NCI-H2029 treated with DMSO at 0.1 percent for 48 hours (cell line): ENCODE measurements at places on chromosomes 2 and 18.

DNA sequence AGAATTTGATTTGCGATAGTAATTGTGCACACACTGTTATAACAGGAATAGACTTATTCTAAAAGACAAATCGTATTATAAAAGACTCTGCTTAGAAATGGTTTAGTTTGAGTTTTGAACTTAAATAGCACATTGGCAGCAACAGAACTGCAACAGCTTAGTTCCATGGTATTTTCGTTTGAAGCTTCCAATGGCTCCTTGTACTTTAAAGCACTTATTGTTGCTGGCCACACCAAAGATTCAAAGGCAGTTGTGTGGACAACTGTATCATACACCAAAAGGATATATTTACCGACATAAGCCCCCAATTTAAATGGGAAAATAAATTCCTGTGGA, 627 bp downstream of the WIPF1 start:
- DNase-seq, result no peak

GRCh38 chr2:232539298-232540231, at the start of gene CHRNG:
Gene CHRNG, plus strand, starts transcription at chr2:232539692. Its CDS starts 56 bp downstream, at chr2:232539748.
- no peak for DNase-seq

- DNase-seq, result no peak
These were observed 128.0 kb downstream of the HRH4 start for GRCh38 chr18:24588440-24588839.

DNA sequence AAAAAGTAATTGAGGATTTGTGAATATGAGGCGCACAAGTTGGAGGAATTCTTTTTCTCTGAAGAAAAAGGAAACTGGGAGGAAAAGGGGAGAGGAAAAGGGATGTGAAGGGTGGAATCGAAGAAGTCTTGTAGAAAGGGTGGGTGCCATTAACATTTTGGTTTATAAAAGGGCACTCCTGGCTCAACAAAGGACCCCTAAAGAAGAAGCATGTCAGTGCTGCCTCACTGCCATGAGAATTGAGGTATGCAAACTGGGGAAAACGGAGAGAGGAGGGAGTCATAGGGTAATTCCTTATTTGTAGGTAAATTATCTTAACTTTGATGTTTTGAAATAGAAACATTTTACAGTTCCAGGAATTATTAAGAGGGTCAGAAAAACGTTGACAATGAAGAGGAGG, 207.2 kb downstream of the NAPG start:
- DNase-seq, result no peak

GRCh38 chr2:38352336-38352735, 24.7 kb downstream of the ATL2 start:
- no peak for DNase-seq

DNA sequence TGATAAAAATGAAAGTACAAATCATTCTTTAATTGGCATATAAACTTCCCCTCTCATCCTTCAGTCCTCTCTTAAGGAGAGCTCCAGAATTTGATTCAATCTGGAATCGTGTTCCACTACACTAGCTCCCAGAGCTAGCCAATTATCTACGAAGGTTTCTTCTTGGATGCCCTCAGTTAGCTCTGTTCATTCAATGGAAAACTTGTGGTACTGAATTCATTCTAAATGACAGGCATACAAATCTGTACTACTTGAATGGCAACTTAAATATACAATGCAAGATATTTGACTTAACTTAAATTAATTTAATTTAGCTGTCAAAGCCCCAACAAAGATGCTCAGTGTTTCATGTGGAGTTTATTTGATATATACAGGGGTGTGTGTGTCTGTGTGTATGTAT, 1474.2 kb upstream of the CELF4 start:
- DNase-seq, result no peak

GRCh38 chr2:140747665-140748064, 1383.2 kb downstream of the LRP1B start:
- DNase-seq, result no peak

DNA sequence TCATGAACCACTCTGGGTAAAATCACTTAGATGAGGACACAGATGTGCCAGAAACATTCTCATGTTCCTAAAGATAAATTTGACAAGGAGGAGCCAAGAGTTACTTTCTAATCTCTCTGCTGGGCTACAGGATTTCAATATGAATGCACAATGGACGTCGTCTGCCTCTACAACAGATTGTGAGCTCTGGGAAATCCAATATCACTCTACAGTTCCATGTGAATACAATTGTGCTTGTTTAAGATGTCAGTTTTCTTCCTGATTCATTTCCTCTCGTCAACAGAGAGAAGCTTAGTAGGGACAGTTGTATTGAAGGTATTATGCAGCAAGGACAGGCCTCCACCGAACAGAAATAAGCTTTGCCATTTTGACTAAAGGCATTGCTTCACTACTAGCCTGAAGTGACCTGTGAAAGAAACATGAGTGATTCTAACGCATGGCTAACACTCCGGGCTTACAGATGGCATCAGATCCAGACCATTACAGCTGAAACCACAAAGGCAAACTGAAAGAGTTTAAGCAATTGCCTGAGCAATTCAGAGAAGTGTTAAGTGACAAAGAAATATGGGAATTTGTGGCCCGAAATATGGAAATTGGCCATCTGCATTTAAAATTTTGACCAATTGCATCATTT, 1591.5 kb downstream of the LRP1B start:
- DNase-seq, result no peak
